Activated gamma-delta T cell treated with Interleukin-2 at 50 U/mL for 16 hours (primary cell): ENCODE measurements at places on chromosomes 4 and X.

DNA sequence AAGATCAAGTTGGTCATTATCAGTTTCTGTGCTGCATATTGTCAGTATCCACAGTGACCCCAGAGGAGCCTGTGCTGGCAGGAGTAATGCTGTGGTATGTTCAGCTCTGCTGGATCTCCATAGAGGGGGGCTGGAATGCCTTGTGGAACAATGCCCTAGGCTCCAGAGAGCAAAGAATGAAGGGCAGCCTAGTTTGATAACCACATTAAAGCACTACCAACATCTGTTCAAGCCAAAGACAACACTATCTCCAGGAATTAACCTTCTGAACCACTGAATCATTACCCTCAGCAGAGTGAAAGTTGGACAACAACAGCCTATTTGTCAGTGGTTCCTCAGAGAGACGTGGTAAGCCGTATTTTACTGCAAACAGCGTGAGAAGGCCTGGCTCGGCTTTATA, 192.3 kb upstream of the CXorf66 start:
- DNase-seq: no peak

GRCh38 chr4:109113521-109113920, 188.9 kb downstream of the COL25A1 start:
- DNase-seq: no peak

GRCh38 chrX:97909245-97909644, 1025.5 kb downstream of the RPA4 start:
- DNase-seq: no peak

DNA sequence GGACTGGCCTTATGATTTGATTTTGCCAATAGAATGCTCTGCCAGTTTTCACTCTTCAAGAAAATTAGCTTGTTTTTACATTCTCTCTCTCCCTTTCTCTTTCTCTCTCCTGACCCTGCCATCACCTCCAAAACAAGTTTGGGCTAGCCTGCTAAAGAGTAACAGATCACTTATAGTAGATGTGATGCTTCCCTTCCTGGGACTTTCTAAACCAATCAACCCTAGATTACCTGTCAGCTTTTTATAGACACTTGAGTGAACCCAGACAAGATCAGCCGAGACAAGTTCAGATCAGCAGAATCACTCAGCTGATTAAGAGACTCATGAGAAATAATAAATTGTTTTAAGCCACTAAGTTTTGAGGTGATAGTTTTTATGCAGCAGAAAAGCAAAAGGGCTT, 521.2 kb downstream of the ANKRD50 start:
- DNase-seq: no peak

DNA sequence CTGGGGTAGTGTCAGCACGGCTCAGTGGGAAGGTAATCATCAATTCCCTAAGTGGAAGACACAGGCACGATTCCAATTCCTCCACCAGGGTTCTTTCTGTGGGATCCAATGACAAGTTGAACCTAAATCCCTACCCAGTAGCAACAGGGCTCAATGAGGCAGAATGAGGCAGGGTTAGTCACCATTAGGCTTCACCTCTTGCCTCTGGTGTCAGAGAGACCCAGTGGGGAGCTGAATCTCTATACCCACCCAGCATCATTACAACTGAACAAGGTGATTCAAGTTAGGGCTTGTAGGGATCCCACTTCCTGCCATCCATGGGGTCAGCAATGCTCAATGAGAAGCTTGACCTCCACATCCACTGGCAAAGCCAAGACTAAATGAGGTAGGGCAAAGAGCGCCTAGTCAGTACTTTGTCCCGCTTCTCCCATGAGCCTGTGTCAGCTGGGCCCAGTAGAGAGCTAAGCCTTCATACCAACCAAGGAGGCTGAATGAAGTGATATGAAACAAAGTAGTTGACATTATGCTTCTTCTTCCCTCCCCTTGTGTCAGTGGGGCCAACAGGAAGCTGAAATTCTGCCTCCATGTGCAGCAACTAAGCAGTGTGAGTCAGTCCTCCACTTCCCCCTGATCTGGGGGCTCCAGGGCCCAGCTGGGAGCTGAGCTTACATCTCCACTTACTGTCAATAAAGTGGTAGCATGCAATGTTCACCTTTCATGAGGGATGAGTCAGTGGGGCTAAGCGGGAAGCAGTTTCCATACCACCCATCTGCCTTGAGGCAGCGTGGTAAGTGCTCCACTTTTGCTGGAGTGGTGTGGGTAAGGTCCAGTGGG, 36.4 kb upstream of the RBM41 start:
- no peak for DNase-seq

DNA sequence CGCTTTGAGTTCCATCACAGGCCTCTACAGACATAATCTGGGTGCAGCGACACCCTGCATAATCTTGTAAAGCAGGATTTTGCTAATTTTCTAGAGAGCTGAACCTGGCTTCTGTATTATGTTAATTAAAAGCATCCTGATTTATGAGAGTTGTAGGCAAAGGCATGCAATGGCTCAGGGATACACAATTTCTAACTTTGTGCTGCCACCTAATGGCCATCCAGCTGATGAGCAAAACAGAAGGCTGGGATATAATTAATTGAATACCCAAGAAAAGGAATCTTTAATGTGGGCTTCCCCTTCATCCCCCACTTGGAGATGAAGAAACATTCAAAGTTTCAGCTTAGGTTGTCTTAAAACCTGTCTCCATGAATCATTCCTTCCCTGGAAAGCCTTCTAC, 78.1 kb downstream of the BMP15 start:
- no peak for DNase-seq

DNA sequence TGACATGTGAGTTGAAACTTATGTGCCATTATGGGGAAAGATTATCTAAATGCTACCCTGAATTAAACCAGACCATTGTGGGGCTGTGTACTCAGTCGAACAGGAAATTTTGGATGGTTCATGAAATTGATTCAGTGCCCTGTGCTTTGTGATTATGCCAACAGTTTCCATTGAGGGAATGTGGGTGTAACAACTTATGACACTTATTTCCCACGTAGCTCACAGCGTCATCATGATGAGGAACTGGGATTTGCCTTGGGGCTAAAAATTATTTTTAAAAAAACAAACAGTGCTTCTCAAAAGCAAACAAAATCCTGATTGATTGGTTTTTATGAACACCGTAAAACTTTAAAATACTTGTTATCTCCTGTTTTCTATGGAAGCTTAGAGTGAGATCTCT, 8.3 kb upstream of the CLTRN start:
- no peak for DNase-seq

GRCh38 chrX:17627026-17627425, 110.3 kb upstream of the SCML1 start:
- no peak for DNase-seq

- DNase-seq: no peak
Observed at GRCh38 chr4:15291122-15291521, 136.7 kb upstream of the C1QTNF7 start.

DNA sequence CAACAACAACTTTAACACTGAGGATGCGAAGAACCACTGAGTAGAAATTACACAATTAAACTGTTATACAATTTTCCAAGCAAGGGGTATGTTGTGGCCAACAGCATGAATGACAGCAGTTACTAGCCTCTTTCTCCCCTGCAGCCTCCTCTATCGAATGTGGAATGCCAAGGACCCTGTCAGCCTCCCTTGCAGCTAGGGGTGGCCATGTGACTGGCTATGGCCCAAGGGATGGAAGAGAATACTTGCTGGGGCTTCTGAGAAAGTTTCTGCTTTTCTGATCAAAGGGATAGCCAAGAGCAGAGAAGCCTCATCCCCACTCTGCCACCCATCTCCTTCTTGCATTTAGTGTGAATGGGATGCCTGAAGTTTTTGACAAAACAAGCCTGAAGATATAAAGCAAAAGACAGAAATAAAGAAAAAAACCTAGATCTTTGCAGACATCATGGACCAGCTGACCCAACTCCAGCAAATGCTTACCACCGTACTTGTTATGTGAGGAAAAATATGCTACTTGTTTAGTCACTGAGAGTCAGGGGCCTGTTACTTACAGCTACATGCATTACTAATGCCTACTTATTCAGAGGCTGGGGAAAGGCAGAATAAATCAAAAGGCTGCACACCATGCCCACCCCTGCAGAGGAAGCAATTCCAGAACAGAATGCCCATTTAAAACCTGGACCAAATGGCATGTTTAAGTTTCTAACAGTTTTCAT, 32.0 kb downstream of the DCTD start:
- DNase-seq: no peak

GRCh38 chrX:24996096-24996709, 19.6 kb downstream of the ARX start:
- no peak for DNase-seq

- no peak for DNase-seq
Observed at GRCh38 chrX:17442898-17443297, 67.9 kb downstream of the NHS start.

DNA sequence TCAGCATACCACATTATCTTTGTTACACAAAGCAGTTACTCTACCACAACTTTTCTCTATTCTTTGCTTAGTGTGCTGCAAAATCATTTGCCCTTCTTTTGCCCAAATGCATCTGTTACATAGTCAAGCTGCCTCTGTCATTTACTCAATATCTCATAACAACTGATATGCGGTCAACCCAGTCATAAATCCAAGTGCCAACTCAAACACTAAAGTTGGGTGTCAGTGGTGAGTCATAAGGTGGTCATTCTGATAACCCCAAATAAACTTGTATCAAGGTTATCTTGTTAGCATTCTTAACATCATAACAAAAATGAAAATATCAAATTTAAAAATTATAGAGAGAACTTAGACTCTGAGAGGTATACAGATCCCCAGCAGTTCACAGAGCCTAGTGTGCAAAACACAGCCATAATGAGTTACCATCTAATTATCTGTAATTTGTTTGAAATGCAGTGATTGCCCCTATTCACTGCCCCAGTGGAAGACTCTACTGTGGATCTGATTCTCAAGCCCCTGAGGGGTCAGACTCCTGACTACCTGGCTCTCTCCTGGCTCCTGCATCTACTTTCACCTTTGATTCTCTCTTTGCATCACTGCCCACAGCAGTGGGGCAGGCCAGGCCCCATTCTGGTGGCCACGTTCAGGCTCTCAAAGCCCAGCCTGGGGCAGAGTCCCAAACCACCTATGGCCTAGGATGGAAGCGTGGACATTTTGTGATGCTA, 29.2 kb downstream of the TBC1D9 start:
- DNase-seq: no peak

DNA sequence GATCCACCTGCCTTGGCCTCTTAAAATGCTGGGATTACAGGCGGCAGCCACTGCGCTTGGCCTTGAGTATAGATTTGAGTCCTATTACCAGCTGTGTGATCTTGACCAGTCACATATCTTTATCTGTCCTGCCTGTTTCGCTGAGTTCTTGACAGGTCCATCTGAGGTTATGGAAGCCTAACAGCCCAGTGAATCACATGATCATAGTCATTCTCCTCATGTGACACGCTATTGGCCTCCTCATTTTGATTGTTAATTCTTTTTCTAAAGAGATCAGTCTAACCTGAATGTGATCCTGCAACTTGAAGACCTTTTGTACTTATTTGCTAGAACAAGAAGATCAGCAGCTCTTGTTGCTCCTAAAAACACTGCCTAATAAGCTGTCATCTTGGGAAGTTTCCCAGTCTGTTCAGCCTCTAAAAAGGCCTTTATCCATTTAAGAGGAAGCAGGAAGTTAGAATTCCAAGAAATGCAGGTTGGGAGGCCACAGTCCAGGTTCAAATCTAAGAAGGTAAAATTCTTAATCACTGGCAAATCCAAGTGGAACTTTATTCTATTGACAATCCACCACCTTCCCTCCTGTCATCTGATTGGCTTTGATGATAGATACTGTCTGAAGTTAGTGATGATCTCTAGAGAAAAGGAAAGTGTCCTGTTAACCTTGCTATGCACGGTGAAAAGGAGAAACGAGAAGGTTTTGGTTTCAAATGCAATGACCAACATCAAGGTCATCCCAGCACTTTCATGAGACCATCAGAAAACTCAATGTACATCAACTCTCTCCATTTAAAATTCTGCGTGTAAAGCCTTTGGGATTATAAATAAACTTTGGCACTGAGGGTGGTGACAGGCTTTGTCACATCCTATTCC, 86.9 kb downstream of the CHRNA9 start:
- no peak for DNase-seq

DNA sequence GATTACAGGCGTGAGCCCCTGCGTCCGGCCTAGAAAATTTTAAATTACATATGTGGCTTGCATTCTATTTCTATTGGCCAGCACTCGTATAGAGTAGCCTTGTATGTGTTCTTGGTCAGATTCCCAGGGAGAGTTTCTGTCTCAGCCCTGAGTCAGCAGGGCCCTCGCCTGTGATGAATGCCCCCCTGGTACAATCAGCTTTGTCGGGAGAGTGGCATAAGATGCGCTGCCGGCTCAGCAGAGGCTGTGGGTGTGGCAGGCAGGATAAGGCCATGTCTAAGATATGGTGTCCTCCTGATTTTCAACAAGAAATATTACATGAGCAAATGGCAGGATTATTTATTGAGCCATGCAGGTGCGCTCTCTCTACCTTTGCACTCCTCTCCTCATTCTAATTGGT, 1.6 kb upstream of the REELD1 start:
- no peak for DNase-seq

- DNase-seq: no peak
Observed at GRCh38 chr4:119626943-119627266, 1.7 kb downstream of the PDE5A start.

- no peak for DNase-seq
Observed at GRCh38 chr4:125961626-125962025, 646.9 kb downstream of the FAT4 start.

DNA sequence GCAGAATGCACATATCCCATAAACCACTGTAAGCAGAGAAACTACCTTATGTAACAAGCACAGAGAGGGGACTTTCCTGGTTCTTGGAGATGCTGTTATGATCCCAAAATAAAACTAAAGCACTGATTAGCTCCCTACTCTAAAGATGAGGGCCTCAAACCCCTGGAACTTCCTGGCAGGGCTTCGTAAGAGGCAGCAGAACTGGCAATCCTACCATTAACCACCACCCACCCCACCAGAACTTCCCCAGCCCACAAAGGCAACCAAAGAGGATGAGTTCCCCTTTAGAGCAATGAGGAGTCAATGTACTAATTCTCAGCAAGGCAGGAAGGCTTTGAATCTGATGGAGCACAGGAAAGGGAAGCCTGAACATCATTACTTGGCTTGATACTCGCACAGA, 436.5 kb upstream of the FRG1 start:
- DNase-seq: no peak

GRCh38 chrX:102535958-102536357, 19.4 kb upstream of the TMSB15A start:
- no peak for DNase-seq

DNA sequence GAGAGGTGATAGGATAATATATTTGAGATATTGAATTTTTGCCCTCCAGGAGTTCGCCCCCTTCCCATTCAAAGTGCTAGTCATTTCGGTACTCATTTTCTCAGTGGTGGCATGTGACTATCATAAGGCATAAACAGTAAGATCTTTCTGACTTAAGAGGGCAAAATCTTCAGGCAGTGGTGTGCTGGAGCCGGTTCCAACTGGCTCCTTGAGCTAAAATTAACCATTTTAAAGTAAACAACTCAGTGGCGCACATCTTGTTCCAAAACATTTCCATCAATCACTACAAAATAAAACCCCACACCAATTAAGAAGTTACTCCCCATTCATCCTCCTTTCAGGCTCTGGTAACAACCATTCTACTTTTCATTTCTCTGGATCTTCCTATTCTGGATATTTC, 43.3 kb downstream of the LUZP4 start:
- no peak for DNase-seq
